Activated CD4-positive, alpha-beta T cell treated with anti-CD3 and anti-CD28 coated beads, Interleukin-2, amount 10 ng/mL, durations not matched to agents 7 days and 5 days (primary cell): ENCODE measurements at places on chromosomes 16 and 17.
A peak's percentile ranks its signal among the peaks of the same experiment; 100 is the strongest.

DNA sequence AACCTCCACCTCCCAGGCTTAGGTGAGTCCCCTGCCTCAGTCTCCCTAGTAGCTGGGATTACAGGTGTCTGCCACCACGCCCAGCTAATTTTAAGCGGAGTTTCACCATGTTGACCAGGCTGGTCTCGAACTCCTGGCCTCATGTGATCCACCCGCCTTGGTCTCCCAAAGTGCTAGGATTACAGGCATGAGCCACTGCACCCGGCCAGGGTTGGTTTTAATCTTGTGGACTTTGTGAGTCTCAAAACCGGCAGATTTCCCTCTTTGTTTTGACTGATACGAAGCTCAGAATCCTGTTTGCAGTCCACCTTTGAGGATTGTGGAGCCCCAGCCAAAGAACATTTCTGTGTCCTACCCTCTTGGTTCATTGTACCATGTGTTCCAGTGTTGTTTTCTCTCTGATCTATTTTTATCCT is 16.4 kb upstream of the CPSF4L start:
- DNase-seq = no peak

DNA sequence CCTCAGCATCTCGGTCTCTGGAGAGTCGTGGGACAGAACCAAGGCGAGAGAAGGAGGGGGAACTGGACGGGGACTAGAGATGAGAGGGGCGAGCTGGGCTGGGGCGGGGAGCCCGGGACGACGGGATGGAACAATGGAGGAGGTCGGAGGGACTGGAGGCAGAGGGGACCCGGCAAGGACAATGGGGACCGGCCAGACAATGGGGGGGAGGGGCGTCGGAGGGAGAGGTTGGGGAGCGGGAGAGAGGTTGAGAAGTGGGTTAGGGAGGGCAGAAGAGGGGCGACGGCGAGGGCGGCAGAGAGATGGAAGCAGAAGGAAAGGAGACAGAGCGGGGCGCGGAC is 719 bp downstream of the NGFR start:
- no peak for DNase-seq

GRCh38 chr17:20988896-20989295 is 53.9 kb downstream of the USP22 start:
- DNase-seq = no peak

GRCh38 chr17:33896263-33896662 is 358.8 kb upstream of the CCL2 start:
- no peak for DNase-seq

- no peak for DNase-seq
These were observed 7.5 kb downstream of the POLR2C start for GRCh38 chr16:57469917-57470470.

- DNase-seq = peak; percentile 50
These were observed 6.9 kb downstream of the IGFBP4 start for GRCh38 chr17:40450175-40450574.

GRCh38 chr17:18028952-18029540 is 9.9 kb downstream of the ATPAF2 start:
- no peak for DNase-seq

GRCh38 chr17:43526886-43527648 is 19.1 kb downstream of the ETV4 start:
- DNase-seq = no peak

DNA sequence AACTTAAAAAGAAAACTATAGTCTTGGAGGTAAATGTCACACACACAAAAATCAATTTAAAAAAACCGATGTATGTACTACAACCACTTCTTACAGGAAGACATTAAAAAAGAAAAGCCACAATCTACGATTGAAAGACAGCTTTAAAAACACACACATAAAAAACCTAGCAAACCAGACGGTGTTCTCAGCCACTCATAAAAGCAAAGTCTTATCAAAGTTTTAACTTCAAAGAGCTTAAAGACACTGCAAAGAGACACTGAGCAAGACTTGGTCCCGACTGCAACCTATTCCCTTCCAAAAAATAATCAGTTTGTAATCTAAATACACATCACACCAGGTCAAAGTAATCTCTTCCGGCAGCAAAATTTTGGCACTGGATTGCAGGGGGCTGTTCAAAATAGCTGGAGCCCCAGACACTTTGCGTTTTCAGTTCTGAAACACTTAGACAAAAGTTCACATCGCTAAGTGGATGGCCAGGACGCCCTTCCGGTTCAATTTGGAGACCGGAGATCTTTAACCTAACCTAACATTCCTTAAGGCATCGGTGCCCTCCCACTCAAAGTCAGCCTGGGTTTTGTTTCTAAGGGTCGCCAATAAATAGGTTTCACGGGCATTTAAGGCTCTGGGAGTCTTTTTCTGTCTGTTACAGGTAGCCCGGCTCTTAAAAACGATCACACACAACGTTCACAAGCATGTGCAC is 2.6 kb downstream of the ZCCHC14 start:
- DNase-seq = peak; percentile 12
